ENCODE measurements at places on chromosomes 2 and 18.

DNA sequence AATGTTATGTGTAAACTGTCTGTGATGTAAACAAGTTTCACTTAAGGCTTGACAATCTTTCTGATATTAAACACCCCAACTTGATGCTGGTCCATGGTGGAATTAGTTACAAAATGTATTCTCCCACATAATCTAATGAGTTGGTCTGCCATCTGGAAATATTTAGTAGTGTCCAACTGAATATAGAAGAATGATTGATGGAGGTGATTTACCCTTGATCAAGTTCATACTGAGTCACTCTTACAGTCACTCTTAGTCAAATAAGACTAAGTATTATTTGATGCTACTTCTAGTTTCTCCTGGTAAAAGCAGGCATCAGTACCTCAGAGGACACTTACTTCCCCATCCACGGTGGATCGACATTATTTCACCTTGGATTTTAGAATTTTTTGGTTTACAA is 198.1 kb downstream of the SATB2 start:
- H3K27ac ChIP-seq, result no peak overlapping the region
- H3K4me1 ChIP-seq, result no peaks in the 10 kb centered on the region
- H3K4me3 ChIP-seq, result no peak overlapping the region
- no peaks in the 10 kb centered on the region for H3K36me3 ChIP-seq

DNA sequence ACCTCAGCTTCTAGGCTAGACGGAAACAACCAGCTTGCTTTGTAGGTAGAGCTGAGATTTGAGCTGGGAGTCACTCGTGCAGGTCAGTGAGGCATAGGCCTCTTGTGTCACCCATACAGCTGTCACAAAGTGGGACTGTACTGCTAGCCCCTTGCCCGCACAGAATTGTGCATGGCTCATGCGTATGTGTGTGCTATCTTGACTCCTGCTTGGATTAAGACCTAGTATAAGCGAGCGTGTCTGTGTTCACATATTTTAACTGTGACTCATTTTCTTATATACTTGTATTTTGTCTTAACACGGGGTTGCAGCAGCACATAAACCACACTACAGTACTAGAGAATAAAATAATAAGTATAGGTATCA is 20.1 kb downstream of the CEP68 start:
- peaks cover 4% of the 10 kb centered on the region for H3K36me3 ChIP-seq
- peaks cover 2% of the 10 kb centered on the region for H3K4me1 ChIP-seq
- H3K27ac ChIP-seq, result no peak overlapping the region
- H3K4me3 ChIP-seq, result no peak overlapping the region
- DNase-seq, result no peak
- no peaks in the 10 kb centered on the region for H3K27me3 ChIP-seq

DNA sequence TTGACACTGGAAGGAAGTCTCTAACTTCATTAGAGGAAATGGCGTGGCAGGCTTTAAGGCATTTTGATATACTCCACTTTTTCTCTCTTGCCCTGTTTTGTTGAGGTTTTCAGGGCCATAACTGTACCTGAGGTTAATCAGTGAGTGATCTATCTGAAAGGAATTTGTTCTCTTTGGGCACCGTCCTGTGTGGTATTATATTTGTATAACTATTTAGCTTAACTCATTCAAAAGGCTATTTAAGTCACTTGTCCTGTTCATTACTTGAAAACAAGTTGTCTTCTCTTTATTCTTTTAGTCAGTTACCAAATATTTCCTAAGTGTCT is 180.4 kb downstream of the NEDD4L start:
- H3K27ac ChIP-seq, result no peak overlapping the region
- no peaks in the 10 kb centered on the region for H3K36me3 ChIP-seq
- H3K4me1 ChIP-seq, result no peaks in the 10 kb centered on the region
- DNase-seq, result no peak
- peaks cover 6% of the 10 kb centered on the region for H3K27me3 ChIP-seq

- H3K4me1 ChIP-seq, result peaks cover 31% of the 10 kb centered on the region
- H3K4me3 ChIP-seq, result no peak overlapping the region
- H3K27me3 ChIP-seq, result peaks cover 31% of the 10 kb centered on the region
- H3K27ac ChIP-seq, result no peak overlapping the region
- DNase-seq, result no peak
These were observed 4.4 kb upstream of the RFX8 start for GRCh38 chr2:101479328-101479727.

GRCh38 chr2:31324016-31324633 is 90.2 kb downstream of the EHD3 start:
- peak overlapping the region; percentile 61 for H3K4me3 ChIP-seq
- peaks cover 2% of the 10 kb centered on the region for H3K36me3 ChIP-seq
- peak overlapping the region; percentile 74 for H3K27ac ChIP-seq
- H3K4me1 ChIP-seq, result peaks cover 44% of the 10 kb centered on the region
- peaks cover 7% of the 10 kb centered on the region for H3K27me3 ChIP-seq
- DNase-seq, result no peak

GRCh38 chr18:41906528-41907146 is 48.4 kb upstream of the PIK3C3 start:
- peak; percentile 73 for DNase-seq
- H3K4me3 ChIP-seq, result no peak overlapping the region
- H3K27ac ChIP-seq, result peak overlapping the region; percentile 31
- no peaks in the 10 kb centered on the region for H3K36me3 ChIP-seq
- peaks cover 13% of the 10 kb centered on the region for H3K4me1 ChIP-seq
- H3K27me3 ChIP-seq, result peaks cover 12% of the 10 kb centered on the region

- H3K27ac ChIP-seq, result no peak overlapping the region
- H3K4me1 ChIP-seq, result peaks cover 21% of the 10 kb centered on the region
- H3K4me3 ChIP-seq, result no peak overlapping the region
- peaks cover 3% of the 10 kb centered on the region for H3K36me3 ChIP-seq
- H3K27me3 ChIP-seq, result peaks cover 14% of the 10 kb centered on the region
- no peak for DNase-seq
These were observed 73.3 kb downstream of the RHOB start for GRCh38 chr2:20520128-20520527.

DNA sequence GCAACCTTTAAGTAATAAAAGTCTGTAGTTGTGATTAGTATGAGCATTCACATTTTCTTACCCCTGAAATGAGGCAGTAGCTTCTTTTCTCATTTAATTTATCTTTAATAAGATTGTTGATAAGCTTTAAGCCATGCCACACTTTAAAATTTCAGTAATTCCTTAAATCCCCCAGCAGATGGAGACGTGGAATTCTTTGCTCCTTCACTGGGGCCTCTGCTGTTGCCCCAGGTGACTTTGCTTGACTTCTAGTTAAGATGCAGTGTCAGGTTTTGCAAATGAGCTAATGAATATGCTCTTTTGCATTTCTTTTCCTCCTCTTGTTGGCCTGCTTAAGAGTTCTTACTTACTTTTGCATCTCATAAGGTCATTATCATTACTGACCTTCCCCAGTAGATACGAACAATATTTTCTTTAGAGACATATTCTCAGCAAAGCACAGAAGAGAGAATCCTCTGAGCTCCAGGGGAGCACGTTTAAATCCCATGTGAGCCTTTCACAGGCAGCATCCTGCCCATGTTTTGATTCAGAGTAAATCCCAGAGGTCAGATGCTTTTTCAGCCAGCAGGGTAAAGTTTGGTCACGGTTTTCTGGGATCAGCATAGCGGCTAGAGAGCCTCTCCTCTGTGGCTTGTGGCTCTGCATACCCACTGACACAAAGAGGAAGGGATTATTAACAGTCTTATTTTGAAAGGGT is 222.9 kb downstream of the PTPRM start:
- no peak for DNase-seq
- no peaks in the 10 kb centered on the region for H3K36me3 ChIP-seq
- H3K4me3 ChIP-seq, result no peak overlapping the region
- H3K4me1 ChIP-seq, result no peaks in the 10 kb centered on the region
- no peak overlapping the region for H3K27ac ChIP-seq

- DNase-seq, result no peak
- H3K27me3 ChIP-seq, result no peaks in the 10 kb centered on the region
- H3K4me3 ChIP-seq, result no peak overlapping the region
- H3K4me1 ChIP-seq, result no peaks in the 10 kb centered on the region
- no peak overlapping the region for H3K27ac ChIP-seq
These were observed 180.6 kb upstream of the HDAC4 start for GRCh38 chr2:239581352-239581901.

GRCh38 chr18:22324191-22325131 is 93.3 kb downstream of the CTAGE1 start:
- no peaks in the 10 kb centered on the region for H3K36me3 ChIP-seq
- DNase-seq, result no peak
- no peaks in the 10 kb centered on the region for H3K27me3 ChIP-seq
- H3K4me3 ChIP-seq, result no peak overlapping the region

Measured in activated CD8-positive, alpha-beta memory T cell treated with anti-CD3 and anti-CD28 coated beads, Interleukin-2, amount 10 ng/mL, durations not matched to agents 7 days and 5 days (primary cell).